ENCODE measurements at places on chromosomes 11 and 22. TPM values are rescaled to one million over a fixed set of nuclear protein-coding genes. Genes with fewer than 3 reads are reported as not detected.

- DNase-seq: no peak
Measured at GRCh38 chr11:105081412-105082150, 36.4 kb upstream of the CARD16 start.

GRCh38 chr11:111819161-111819828 is 52.1 kb downstream of the ALG9 start:
- DNase-seq: no peak

GRCh38 chr11:118608360-118609227 is 1.2 kb downstream of the PHLDB1 start:
- peak; percentile 42 for DNase-seq

GRCh38 chr11:36699271-36699670 is 101.2 kb upstream of the RAG2 start:
- DNase-seq: peak; percentile 16

GRCh38 chr11:12149672-12150225 is 39.4 kb downstream of the MICAL2 start:
- no peak for DNase-seq

The VWA5A gene
- 7.9 TPM for total RNA-seq

The NELL1 gene
- not detected for total RNA-seq

DNA sequence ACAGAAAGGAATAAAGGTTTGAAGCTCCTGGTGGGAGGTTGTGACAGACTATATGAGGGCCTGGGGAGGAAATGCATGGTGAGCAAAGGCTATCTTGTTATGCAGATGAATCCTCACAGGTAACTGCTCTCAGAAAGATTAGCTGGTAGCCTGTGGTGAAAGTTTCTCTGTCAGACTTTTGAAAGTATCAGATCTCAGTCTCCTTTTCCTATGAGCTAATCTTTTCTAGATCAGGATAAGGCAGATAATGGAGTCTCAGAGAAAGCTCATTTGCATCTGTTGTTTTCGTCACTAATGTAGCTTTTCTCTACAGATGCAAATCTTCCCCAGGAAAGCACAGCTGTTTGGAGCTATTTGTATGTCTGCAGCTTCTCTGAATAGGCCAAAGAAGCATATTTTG is 21.0 kb upstream of the OR6X1 start:
- no peak for DNase-seq

DNA sequence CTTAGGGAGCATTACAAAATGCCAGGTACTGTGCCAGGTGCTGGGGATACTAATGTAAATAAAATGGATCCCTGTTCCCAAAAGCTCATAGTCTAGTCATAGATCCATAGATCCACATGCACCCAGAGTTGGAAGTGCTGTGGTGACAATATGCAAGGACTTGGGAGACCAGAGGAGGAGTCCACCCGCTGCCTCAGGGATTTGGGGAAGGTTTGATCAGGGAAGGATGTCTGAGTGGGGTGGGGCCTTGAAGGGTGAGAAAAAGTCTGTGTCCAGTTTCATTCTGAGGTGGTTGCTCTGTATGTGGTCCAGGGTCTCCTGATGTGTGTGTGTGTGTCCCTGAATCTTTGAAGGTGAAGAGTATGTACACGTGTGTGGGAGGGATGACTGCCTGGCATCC is 9.2 kb downstream of the SOX10 start:
- DNase-seq: no peak

GRCh38 chr11:44017443-44018126 is 30.2 kb upstream of the ACCSL start:
- DNase-seq: no peak

DNA sequence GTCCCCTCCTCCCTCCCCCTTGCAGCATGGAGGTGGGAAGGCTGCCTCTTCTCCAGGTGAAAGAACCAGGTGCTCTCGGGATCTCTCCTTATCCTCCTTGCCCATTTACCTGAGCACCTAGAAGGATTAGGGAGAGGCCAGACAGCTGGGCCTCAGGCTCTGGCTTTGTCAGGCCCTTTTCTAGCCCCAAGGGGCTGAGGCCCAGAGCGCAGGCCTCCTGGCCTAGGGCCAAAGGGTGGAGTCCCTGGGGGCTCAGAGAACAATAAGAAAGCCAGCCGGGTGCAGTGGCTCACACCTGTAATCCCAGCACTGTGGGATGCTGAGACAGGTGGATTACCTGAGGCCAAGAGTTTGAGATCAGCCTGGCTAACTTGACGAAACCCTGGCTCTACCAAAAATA is 5.4 kb upstream of the TTLL1 start:
- no peak for DNase-seq

- DNase-seq: no peak
Measured at GRCh38 chr11:8656291-8656690, 26.2 kb downstream of the TRIM66 start.

- DNase-seq: peak; percentile 18
Measured at GRCh38 chr11:62024936-62025486, 57.6 kb upstream of the FTH1 start.

The SIRT3 gene
- total RNA-seq: 20.5 TPM

- no peak for DNase-seq
Measured at GRCh38 chr11:1670905-1671371, 26.1 kb upstream of the KRTAP5-6 start.

The MMP12 gene
- not detected for total RNA-seq

The OR5A2 gene
- total RNA-seq: not detected

DNA sequence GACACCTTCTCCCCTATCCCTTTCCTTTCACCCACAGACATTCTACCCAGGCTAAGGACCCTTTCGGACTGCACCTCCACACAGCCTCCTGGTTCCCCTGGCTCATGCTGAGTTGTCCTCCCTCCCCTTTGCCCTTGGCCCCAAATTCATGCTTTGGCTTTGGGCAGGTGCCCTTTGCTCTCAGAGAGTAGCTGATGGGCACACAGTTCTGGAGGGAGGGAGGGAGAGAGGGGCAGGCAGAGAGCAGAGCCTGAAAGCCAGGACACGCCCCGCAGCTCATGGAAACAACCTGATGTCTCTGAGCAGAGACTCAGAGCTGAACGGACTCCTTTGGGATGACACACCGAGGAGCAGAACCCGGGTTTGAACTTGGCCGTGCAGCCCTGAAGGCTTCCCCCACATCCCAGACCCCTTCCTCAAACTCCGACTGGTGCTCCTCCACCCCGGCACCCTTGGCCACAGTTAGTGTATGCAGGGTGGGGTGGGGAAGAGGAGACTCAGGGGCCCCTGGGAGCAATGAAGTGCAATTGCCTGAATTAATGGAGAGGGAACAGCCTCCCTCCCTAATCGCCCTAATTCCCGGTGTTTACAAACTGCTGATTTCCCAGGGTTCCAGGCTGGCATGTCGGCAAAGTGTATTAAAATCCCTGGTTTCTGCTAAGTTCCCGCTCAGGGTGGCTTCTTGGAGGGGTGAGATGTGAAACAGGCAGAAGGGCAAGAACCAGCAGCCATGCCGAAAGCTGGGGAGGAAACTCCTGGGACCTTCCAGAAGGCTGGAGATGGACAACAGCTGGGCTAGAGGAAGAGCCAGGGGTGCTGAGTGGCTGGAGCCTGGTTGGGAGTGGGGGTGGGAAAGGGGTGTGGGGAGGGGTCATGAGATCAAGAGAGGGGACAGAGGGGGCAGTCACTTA is 71.2 kb upstream of the SHISAL1 start:
- DNase-seq: no peak

GRCh38 chr11:65003282-65003681 is 6.5 kb upstream of the BATF2 start:
- DNase-seq: no peak

GRCh38 chr11:95429376-95429907 is 198.4 kb upstream of the SESN3 start:
- no peak for DNase-seq

GRCh38 chr11:9574622-9575259 is 1.3 kb downstream of the WEE1 start:
- DNase-seq: peak; percentile 33

The DTX4 gene
- 4.2 TPM for total RNA-seq

DNA sequence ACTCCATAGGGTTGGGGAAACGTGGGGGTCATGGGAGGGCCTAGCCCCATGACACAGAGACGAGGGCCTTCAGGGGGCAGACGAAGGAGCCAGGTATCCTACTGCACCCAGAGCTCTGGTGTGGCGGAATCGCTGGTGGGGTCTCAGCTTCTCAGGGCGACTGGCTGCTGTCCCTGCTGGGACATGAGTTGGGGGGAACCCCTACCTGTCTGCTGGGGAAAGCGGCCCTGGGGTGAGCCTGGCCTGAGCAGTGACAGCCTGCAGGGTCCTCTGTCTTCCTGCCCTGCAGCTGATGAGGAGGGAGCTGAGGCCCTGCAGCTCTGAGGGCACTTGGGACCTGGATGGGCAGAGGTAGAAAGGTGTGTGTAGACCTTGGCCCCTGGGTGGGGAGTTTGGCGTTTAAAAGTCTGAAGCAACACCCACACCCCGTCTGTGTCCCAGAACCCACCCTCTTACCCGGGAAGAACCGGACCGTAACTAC is 33.6 kb upstream of the GRAMD4 start:
- no peak for DNase-seq

DNA sequence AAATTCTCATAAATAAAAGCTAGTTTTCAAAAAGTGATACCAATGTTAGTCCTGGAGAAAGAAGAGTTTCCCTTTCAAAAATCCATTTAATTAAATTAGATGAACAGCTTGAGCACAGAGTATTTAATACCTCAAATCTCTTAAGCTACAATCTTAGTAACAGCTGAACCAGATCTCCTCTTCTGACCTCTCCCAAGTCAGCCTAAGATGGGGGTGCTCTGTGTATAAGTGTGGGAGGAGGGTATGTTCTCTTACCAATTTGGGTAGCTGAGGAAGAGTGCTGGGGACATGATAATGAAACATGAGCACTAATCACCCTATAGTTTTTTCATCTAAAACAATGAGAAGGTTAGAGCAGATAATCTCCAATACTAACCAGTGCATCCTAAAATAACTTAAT is 9.6 kb downstream of the TPH1 start:
- DNase-seq: no peak

DNA sequence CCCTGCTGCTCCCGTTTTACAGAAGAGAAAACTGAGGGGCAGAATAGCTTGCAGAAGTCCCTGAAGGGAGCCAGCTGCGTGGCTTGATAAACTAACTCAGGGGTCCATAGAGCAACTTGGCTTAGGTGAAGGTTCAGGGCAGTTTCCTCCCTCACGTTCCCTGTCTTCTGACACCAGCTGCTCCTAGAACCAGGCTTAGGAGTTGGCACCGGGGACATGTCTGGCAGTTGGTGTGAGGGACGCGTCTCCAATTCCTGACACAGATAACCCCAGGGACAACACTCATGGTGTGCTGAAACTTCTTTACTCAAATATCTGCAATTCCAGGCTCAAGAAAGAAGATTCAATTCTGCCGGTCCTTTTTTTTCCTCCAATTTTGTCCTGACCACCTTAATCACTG is 85.7 kb downstream of the DSCAML1 start:
- DNase-seq: no peak

The VEGFB gene
- 60.3 TPM for total RNA-seq

- DNase-seq: no peak
Measured at GRCh38 chr11:82533628-82534327, 199.9 kb downstream of the FAM181B start.

The PLA2G3 gene
- total RNA-seq: not detected

The KCNJ11 gene
- 0.54 TPM for total RNA-seq

The GUCY1A2 gene
- total RNA-seq: 0.12 TPM

DNA sequence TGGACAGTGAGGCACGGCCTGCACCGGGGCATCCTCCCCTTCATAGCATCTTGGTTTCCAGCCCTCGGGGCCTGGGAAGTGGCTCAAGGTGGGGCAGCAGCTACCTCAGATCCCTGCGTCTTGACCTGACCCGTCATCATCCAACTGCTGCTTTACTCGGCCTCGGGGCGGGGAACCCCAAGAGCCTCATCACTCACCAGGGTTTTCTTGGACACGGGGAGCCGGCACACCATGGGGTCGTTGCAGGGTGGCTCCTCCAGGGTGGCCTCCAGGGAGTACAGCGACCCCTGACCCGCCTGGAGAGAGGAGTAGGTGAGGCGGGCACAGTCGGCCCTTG is 651 bp downstream of the CTSF start:
- no peak for DNase-seq
